CD4-positive, alpha-beta T cell treated with Interleukin-4 for 1 hour (primary cell): ENCODE measurements at places on chromosomes 7 and 10.

DNA sequence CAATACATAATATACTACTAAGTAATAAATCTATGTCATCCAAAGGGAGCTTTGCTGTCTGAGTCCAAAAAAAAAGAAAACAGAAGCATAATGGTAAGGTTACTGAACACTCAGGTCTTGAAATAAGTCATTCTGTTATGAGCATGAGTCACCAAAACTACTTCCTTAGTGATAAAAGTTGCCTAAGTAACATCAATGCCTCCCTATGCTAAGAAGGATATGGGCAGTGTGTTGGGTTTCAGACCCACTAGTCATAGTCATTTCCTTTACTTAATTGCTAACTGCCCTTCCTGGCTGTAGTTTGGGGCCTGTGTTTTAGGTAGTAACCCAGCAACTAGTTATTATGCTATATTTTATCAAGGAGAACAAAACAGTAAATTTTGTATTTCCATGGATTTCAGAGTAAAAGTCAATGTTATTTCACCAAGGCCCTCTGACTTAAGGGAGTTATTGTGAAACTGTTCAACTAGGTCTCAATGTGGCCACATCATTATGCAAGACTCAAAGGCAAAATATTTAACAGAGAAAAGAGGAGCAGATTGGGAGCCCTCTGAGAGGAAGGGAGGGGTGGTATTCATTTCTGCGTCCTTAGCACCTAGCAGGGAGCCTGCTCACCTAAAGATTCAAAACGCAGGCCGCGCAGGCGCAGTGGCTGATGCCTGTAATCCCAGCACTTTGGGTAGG is 11.7 kb upstream of the VIM start:
- peak; percentile 70 for DNase-seq

DNA sequence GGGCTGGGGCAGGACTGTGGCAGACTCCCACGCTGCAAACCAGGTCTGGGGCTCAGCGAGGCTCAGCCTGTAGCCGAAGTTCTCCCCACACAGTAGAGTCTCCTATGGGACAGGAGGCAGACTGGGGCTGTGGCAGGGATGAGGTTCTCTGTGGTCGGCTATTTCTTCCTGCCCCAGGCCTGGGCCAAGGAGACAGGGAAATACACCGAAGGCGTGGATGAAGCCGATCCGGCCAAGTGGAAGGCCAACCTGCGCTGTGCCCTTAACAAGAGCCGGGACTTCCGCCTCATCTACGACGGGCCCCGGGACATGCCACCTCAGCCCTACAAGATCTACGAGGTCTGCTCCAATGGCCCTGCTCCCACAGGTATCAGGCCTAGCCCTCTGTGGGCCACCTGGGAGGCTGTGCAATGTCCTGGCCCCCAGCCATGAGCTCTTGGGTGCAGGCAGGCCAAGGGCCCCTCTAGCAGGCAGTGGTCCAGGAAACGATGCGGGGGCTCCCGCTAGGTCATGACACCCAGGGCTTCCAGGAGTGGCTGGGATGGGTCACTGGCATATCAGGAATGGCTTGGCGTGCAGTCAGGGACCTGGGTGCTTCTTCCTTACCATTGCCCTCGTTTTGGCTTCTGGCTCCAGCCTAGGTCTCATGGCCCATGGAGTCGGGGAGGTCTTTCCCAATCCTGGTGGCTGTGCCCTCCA is 8.1 kb downstream of the IRF5 start:
- DNase-seq: no peak

- no peak for DNase-seq
These were observed 162.0 kb upstream of the MAGI2 start for GRCh38 chr7:79615466-79615865.

- no peak for DNase-seq
These were observed 74.2 kb downstream of the GALNT17 start for GRCh38 chr7:71206184-71206583.

GRCh38 chr7:24336461-24336860 is 52.5 kb downstream of the NPY start:
- DNase-seq: no peak

- no peak for DNase-seq
These were observed 495.2 kb downstream of the DNAJB6 start for GRCh38 chr7:157832006-157832405.

DNA sequence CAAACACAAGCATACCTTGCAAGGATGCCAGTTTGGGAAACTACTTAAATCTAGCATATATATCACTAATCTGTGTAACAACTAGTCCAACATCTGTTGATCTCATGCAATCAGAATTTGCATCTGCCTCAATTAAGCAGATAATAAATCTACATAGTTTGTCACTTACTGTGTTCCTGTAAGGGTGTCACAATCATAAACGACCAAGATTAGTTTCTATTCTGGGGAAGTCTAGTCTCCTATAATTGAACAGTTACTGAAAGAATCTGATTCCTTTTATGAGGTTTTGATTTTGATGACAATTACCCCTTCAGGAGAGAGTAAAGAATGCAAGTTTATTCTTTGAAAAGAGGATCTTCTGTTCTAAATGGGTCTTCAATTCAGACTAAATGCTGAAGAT is 85.5 kb upstream of the LRRN3 start:
- no peak for DNase-seq

DNA sequence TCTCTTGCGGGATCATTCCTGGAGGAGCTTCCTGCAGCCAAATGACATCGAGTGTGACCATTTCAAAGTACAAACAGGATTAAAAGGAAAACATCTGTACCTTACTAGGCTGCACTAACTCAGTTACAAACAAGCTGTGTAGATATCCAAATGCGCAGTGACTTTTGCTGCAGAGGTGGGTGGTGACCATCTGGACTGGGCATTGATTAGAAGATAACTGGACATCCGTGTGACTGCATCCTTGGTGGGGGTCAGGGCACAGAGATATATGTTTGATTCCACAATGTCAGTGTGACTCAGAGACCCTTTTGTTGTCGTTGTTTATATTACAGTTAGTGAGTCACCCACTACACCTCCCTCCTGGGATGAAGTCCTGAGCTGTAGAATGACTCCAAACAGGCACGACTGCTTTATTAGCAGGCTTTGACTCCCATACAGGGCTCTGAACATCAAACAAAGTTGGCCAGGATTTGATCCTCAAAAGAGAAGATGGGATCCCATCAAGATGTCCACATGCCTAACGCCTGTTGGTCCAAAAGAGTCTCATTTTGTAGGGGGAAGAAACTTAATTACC is 56.7 kb upstream of the SDK1 start:
- DNase-seq: no peak

DNA sequence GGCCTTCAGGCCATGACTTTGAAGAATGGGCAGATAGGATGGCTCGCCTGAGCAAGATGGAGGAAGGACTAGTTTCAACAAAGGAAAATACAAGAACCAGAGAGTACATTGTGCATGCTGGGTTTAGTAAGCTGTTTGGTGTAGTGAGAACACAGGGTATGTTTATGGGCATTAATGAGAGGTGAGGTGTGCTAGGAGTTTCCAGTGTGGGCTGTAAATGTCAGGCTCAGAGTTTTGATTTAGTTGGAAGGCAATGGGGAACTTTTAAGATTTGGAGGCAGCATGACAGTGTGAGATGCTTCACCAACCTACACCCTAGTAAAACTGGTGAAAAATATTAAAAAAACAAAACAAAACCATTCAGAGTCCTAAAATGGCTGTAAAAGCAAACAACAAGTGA is 13.3 kb downstream of the IGFBP1 start:
- DNase-seq: no peak

- DNase-seq: peak; percentile 71
These were observed 101.4 kb upstream of the FAM133B start for GRCh38 chr7:92691578-92691977.

- no peak for DNase-seq
These were observed 50.0 kb downstream of the PLXNA4 start for GRCh38 chr7:132526111-132526740.

- no peak for DNase-seq
These were observed 45.9 kb upstream of the ZNF479 start for GRCh38 chr7:57177856-57178767.

GRCh38 chr10:45080331-45080730 is 79.6 kb downstream of the ZNF22 start:
- DNase-seq: no peak

- no peak for DNase-seq
These were observed 18.3 kb downstream of the STK32C start for GRCh38 chr10:132289439-132289838.

DNA sequence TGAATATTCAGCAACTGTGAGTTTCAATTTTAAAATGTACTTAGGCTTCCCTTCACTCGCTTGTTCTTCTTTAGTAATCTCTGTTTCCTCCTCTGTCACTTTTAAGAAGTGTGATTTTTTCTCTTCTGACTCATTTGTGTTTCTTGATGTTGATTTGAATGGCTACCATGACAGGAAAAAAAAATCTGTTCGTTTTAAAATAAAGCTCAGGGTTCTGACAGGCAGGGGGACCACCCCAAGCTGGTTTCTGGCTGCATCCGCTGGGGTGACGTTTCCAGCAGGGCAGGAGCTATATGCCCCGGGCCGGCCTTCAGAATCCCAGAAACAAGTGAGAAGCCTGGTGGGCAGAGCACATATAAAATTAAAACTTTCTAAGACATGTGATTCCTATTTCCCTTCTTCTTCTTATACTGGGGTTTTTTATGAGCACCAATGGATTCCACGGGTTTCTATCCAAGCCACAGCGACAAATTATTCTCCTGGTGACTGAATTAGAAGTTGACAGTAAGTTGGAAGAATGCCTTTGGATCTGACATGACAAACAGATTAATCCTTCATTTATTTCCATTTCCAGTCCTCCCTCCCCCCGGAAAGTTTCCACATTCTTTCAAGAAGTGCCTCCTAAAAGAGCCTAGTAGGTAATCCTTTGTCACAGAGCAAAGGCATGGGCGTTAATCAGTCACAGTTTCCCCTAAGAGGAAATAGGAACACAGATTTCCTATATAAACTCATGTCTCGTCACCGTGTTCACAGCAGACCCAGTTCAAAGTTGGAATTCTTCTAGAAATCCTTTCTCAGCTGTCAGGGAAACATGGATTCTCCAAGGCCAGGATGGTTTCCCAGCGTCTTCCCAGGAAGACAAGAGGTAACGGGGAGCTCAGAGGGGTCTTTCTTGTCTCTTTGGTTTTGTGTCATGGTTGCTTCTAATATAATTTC is 79.9 kb downstream of the PTPRE start:
- DNase-seq: no peak

GRCh38 chr10:132899054-132899750 is 43.2 kb downstream of the CFAP46 start:
- no peak for DNase-seq

DNA sequence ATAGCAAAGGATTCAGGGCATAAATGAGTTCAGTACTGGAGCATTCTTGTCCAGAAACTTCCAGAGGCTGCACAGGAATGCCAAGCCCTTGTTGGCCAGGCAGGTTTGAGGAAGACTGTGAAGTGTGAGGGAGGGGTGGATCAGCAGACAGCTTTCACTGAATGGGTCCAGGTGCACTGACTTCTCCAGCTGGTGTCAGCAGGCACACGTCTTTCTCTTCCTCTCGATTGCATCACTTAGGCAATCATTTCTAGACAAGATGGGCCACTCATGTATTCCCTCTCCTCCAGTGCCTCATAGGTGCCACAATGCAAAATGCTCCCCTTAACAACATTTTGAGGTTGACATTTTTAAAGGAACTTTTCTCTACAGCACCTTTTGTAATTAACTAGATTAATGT is 15.6 kb upstream of the PLEKHS1 start:
- no peak for DNase-seq

GRCh38 chr10:91528768-91529167 is 104.1 kb downstream of the PPP1R3C start:
- DNase-seq: no peak

DNA sequence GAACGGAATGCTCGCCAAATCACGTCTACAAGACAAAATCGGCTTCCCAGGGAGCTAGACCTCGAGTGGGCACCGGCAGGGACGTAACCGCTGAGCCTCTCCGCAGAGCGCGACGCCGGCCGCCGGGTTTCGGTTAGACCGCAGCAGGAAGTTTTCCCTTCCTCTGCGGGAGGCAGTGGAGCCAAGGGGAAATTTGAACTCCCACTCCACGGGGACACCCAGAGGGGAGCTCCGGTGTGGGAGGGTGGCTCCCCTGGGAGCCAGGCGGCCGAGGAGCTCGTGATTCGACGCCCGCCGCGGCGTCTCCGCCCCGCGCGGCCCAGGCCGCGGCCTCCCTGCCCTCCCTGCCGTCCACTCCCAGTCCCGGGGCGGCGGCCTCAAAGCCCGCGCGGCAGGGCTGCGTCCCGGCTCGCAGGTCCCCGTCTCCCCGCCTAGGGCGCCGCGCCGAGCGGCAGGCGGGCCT is 426 bp downstream of the SYPL1 start:
- peak; percentile 51 for DNase-seq

DNA sequence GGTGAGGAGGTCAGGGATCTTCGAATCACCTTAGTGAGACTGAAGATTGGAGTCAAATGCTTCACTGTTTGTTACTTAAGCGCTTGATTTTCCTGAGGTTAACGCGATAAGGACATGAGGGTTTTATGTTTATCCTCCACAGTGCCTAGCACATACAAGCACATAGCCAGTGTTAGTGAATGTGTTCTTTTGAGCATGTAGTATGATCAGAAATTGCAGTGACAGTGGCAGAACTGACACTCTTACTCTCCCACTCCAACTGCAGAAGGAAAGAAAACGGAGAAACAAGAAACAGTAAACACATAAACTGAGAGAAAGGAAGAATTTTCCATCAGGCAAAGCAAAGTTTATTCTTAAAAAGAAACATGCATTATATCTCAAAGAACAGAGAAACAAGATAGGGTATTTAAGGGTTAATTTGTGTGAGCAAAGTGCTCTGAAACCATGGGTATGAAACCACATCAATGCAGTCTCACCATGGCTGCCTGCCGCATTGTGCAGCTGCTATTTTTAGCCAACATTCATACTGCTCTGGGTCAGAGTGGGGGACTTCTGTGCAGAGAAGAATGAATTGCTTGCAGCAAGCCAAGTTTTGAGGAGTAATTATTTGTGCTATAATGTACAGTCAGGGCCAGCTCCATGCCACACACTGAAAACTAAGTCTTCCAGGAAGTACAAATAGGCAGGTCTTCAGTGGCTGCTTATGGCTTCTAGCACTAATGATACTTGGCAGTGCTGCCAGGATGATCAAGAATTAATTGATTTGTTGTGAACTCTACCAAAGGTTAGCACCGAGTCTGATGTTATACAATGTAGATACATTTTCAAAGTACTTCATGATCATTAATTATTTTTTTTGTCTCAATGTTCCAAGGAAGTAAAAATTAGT is 152.0 kb downstream of the MACC1 start:
- DNase-seq: no peak

GRCh38 chr10:116627386-116627933 is 6.7 kb downstream of the PNLIPRP2 start:
- DNase-seq: no peak

DNA sequence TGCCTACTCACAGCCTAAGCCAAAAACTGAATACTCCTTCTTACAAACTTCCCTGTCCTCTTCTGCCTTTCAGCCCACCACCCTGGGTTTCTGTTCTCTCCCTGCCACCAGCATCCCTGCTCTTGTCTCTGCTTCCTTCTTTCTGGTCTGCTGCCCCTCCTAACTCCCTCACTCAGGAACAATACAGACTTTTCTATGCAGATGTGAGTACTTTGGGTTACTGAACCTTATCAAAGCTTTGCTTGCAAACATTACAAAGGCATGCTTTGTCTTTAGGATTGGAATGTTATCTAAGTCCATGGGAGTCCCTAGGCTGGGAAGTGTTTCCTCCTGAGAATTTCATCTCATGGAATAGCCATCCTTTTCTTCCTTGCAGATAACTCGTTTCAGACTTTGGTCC is 28.9 kb downstream of the CNNM1 start:
- no peak for DNase-seq

- DNase-seq: no peak
These were observed 80.1 kb downstream of the MCU start for GRCh38 chr10:72772031-72772430.
